Suppressor macrophage (primary cell): ENCODE measurements at places on chromosomes 5 and 9.

DNA sequence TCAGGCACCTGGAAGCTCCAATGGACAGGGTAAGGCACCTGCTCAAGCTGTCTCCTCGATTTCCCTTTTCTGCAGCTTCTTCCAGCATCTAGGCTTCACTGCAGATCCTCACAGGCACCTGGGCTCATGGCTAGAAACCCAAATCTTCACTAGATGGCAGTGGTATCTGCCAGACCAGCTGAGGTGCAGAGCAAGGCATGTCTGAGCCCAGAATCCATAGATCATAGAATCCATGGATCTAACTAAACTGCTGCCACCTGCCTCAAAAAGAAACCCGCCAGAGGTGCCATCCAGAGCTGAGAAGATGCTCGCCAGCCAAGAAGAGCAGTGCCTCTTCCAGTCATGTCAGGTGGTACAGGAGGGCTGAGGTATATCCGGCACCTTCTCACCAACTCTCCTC, 6.9 kb downstream of the SHC3 start:
- no peak for DNase-seq

- DNase-seq = no peak
Observed at GRCh38 chr9:95989297-95989696, 113.8 kb downstream of the ERCC6L2 start.

GRCh38 chr9:4027606-4028005, 272.3 kb downstream of the GLIS3 start:
- DNase-seq = no peak

DNA sequence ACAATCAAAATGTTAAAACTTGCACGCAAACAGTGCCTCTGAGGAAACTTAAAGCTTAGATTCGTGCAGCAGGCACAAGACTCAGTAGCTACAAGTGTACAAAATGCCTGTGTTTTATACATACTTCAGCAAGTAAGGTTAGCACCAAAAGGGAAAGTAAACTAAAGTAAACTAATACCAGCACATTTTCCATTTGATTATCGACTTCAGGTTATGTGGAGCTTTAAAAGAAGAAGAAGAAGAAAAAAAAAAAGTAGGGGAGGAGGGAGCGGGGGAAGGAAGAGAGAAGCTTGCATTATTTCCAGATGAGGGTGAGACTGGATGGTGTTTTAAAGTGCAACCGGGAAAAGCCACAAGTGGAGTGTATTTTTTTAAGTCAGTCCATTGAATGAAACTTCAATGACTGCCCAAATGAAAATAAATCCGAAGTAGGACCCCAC, 596 bp upstream of the ADAMTS6 start:
- peak; percentile 38 for DNase-seq

DNA sequence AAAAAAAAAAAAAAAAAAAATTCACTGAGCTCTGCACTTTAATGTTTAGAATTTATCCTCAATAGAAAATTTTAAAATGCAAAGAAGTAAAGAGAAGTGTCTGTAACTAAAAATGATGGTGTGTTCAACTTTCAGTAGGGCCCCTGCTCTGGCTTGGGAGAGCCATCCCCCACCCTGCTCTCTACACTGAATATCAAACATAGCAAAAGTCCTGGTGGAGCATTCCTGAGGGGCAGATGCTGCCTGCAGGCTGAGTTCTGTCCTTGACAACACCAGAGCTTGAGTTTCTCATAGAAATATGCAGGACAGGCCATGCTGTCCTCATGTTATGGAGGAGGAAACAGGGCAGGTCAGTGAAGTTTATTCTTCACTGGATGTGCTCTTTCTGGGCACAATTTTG, 7.1 kb upstream of the SEMA4D start:
- DNase-seq = no peak

DNA sequence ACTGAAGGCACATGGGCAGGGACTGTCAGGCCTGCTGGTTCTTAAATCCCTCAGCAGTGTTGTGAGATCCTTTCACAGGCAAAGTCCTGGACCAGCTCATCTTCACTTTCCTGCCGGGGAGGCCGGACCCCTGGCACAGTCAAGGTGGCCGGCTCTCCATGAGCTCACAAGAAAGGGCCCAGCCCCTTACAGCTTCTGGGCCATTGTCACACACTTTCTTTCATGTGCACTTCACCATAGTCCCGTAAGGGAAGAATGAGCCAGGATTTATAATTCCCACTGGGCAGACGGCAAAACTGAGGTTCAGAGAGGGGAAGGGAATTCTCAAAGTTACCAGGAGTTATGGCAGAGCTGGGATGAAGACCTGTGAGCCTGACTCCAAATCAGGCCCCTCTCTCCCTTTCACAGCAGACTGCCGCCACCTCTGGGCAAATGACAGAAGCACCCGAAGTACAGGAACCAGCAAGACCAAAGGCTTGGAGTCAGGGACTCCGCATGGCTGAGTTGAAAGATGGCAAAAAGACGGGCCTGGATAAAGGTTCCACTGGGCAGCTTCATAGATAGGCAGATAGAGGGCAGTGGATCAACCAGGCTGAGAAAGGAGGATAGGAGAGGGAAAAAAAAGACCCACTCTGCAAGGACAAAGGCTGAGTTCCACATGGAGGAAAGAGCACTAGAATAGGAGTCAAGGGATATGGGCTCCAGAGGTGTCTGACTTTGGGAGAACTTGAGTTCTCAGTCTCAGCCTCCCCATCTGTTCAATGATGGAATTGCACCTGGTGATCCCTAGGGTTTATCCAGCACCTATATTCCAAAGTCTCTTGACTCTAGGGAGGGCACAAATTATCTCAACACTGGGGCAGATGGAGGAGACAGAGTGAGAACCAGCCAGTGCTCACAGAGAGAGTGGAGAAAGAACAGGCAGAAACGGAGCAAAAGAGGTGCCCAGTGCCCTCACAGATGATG, 128.7 kb downstream of the PAX5 start:
- DNase-seq = no peak

GRCh38 chr5:88693071-88693932, 189.7 kb downstream of the MEF2C start:
- DNase-seq = no peak

DNA sequence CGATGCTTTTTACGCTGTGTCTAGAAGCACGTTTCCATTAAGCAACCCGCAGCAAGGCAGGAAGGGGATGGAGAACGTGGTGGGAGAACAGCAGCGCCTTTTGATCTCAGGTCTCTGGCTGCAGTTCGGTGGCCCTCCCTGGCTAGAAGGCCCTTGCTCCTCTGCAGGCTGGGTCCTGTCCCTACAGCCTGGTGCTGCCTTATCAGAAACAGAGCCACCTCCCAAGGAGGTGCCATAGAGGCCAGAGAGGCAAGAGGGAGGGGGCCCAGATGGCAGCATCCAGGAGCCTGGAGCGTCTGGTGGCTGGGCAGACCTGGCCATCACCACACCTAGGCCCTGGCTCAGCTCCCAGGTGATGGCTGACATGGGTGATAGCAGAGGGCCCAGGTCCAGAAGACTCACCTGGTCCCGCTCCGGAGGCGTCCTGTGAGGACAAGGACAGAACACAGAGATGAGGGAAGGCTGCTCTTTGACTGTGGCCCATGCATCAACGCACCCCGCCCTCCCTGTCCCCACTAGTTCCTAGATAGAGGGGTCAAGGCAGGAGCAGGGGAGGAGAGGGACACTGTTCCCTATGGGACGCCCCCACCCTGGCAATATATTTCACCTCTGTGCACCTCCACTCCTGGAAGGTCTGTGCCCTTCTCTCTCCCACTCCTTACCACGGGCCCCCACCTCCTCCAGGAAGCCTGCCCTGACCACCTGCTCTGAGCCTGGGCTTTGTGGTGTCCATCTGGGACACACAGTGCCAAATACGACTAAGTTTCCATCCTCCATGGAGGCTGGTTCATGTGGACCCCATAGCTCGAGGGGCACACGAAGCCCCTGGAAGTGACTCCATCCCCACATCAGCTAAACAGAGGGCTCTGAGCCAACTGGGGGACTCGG, 41.6 kb upstream of the SARDH start:
- no peak for DNase-seq

- peak; percentile 18 for DNase-seq
Observed at GRCh38 chr5:149422366-149423048, 43.4 kb upstream of the IL17B start.

- DNase-seq = no peak
Observed at GRCh38 chr5:68176253-68176652, 39.3 kb upstream of the PIK3R1 start.

DNA sequence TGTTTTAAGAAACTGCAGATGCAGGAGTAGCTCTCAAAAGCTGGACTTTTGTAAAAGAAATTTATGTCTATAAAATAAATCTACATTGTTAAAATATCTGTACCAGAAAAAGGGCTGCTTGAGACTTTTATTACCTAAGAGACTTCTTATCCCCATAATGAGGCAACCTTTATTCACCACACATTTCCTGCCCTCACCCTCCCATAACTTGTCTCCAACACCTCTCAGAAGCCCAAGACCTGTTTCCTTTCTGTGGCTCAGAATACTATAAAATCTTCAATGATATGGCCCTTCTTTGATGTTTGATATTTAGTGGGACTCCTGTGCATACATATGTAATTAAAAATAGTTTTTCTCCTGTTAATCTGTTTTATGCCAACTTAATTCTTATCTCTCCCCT, 141.5 kb upstream of the FER start:
- DNase-seq = no peak

DNA sequence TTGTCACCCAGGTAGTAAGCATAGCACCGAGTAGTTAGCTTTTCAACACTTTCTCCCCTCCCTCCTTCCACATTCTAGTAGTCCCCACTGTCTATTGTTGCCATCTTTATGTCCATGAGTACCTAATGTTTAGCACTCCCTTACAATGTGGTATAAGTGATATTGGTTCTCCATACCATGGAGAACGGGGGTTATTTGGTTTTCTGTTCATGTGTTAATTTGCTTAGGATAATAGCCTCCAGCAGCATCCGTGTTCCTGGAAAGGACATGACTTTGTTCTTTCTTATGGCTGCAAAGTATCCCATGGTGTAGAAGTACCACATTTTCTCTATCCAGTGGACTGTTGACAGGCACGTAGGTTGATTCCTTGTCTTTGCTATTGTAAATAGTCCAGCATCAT, 353.9 kb downstream of the ADGRV1 start:
- no peak for DNase-seq

DNA sequence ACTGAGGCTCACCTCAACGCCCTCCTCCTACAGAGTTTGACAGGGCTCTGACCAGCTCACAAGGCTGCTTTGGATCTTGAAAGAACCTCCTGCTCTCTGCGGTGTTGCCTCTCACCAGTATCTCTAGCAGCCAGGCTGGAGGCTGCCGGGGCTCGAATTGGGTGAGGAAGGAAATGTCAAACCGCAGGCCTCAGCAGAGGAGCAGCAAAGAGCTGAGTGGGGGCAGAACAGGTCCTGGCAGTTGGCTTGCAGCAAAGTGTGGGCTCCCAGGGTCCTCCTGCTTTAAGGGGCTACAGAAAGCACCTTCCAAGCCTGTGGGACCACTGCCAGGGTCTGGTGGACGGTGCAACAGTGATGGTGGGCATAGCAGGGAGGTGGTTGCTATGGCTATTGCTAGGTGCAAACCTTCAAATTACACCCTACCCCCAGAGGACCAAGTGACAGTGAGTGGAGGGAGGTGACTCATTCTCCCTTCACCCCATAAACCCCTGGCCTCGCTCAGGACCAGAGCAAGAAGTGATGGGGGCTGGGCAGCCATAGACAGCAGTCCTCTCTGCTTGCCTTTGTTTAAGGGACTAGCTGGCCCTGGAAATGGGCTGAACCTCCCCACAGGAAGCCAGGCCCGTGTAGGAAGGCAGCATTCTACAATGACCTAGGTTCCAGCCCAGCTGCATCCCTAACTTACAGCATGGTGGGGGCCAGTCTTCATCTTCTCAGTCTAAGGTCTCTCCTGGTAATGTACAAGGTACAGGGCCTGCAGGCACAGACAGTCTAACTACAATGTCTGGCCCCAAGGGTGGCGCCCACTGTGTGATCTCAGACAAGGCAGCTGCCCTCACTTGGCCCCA, 18.7 kb downstream of the LCP2 start:
- DNase-seq = peak; percentile 93

DNA sequence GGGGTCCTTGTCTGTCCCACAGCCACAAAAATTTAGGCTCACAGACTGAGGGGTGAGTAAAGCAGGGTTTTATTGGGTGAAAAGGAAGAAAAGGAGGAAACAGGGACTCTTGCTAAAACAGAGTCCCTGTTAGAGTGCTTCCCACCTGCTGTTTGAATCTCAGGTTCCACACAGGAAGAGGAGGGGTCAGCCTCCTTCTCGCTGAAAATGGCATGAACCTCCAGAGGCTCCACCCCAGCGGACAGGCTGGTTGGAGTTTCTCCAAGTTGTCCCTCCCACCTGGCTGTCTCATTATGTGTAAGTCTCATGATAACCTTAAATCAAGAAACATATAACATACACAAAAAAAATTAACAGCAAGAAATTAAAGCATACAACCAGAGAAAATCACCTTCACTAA, 28.3 kb upstream of the UHRF2 start:
- DNase-seq = no peak

DNA sequence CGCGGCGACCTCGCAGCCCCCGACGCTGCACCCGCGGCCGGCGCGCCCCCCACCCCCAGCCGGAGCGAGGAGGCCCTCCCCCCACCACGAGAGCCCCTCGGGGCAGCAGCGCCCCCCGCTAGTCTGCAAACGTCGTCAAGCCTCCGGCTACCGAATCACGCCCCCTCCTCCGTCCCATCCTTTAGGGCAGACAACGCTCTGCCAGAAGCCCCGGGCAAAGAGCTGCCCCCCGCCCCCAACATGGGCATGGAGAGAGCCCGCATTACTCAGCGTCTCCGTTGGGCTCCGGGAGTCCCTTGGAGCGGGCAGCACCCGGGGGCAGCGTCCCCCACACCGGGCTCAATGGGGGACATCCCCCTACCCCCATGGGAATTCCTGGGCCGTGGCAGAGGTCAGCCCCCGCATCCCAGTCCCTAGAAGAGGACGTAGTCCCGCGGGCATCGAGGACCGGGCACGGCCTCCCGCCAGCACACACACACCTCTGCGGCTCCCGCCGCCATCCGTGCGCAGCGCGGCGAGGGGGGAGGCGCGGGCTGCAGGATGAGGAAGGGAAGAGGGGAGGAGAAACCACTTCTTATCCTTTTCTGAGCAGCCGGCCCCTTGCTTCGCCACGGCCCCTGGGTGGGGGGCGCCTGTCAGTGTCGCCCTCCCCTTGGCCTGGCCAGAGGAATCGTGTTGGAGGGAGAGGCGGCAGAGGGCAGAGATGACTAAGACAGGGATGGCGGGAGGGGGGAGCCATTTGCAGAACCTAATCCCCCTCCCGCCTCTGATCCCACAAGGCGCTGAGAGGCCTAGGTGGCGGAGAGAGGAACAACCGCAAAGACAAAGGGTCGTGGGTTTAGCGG, 750 bp downstream of the DNM1 start:
- DNase-seq = peak; percentile 52

GRCh38 chr5:155366096-155366495, 352.5 kb downstream of the KIF4B start:
- no peak for DNase-seq

- DNase-seq = no peak
Observed at GRCh38 chr9:113926211-113926610, 50.1 kb downstream of the ZNF618 start.

- no peak for DNase-seq
Observed at GRCh38 chr5:116455061-116455460, 119.6 kb downstream of the SEMA6A start.

GRCh38 chr9:17490110-17490509, 88.8 kb upstream of the SH3GL2 start:
- DNase-seq = no peak
